ENCODE measurements at places on chromosomes 2 and 18.

- DNase-seq = no peak
Measured at GRCh38 chr18:3424280-3424890, 25.6 kb upstream of the TGIF1 start.

- no peak for DNase-seq
Measured at GRCh38 chr2:7593360-7593759, 676.1 kb downstream of the RNF144A start.

GRCh38 chr2:145687442-145688134, 1167.7 kb upstream of the ZEB2 start:
- no peak for DNase-seq

- DNase-seq = no peak
Measured at GRCh38 chr18:5478261-5478660, 65.5 kb downstream of the EPB41L3 start.

- no peak for DNase-seq
Measured at GRCh38 chr18:45666520-45666919, 51.2 kb downstream of the SLC14A2 start.

GRCh38 chr2:121947674-121948073, 192.2 kb downstream of the TSN start:
- DNase-seq = no peak

DNA sequence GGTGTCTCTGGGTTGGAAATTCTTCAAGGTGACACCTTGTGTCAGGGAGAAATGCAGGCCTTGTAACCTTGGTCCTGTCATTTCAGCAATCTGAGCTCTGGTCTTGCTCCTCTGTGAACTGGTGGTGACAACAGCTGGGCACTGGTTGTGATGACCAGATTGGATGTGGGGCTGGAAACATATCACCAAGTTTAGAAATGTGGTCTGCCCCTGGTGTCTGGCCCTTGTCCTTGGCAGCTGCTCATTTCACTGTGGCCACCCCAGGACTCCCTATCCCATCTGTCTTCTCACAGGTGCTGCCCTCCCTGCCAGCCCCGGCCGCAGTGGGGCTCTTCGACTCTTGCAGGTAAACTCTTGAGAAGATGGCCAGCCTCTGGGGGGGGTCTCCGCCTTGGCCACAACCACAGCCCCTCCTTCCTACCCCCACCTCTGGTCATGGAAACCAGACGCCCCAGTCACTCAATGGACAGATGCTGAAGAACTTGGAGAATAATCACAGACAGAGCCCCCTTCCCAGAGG, 20.7 kb downstream of the SIX3 start:
- DNase-seq = no peak

- DNase-seq = no peak
Measured at GRCh38 chr2:187057466-187057865, 208.5 kb upstream of the ZSWIM2 start.

DNA sequence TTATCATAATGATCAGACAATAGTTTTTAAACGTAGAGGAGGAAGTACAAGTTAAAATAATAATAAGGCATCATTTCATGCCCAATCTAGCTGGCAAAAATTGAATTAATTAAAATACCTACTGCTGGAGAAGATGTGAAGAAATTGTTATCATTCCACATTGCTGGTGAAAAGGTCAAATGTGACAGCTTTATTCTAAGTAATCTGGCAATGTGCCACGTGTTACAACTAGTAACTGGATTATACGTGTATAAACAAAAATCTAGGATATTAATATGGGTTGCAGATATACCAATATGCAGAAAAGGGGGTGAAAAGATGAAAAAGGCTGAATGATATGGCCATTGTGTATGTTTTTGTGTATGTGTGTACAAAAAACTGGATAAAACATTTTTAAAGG, 32.4 kb downstream of the SMAD2 start:
- no peak for DNase-seq

DNA sequence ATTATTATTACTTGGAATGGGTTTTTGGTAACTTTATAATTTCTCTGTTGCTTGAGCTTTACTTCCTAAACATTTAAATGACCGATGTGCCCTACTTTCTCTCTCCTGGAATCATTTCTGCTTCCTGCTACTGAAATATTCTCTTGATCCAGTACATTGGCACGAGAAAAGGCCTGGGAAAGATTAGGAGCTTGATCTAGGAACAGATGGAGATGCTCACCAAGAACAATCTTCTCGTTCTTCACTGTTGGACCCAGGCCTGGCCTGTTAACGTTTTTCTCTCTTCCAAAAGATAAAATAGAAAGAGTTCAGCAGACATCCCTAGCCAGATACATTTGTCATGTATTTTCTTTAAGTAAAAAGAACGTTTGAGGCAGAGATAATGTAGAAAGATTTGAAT, 1356.8 kb upstream of the CRIM1 start:
- DNase-seq = no peak

- DNase-seq = no peak
Measured at GRCh38 chr18:56565046-56565445, 73.3 kb downstream of the TXNL1 start.

DNA sequence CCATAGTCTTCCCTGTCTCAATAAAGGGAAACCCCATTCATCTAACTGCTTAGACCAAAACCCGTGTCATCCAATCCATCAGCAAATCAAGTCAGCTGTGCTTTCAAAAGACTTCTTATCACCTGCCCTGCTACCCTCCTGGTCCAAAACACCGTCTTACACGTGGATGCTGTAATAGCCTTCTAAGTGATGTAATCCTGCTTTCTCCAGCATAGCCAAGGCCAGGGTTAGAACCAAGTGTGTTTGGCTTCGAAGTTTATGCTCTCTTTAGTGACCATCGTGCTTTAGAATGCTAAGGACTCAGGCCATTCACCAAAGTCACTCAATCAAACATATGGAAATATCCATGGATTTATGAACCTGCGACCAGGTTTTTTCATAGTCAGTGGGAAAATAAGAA, 25.5 kb downstream of the NEB start:
- no peak for DNase-seq

- no peak for DNase-seq
Measured at GRCh38 chr2:215881582-215881981, 131.8 kb downstream of the MREG start.

DNA sequence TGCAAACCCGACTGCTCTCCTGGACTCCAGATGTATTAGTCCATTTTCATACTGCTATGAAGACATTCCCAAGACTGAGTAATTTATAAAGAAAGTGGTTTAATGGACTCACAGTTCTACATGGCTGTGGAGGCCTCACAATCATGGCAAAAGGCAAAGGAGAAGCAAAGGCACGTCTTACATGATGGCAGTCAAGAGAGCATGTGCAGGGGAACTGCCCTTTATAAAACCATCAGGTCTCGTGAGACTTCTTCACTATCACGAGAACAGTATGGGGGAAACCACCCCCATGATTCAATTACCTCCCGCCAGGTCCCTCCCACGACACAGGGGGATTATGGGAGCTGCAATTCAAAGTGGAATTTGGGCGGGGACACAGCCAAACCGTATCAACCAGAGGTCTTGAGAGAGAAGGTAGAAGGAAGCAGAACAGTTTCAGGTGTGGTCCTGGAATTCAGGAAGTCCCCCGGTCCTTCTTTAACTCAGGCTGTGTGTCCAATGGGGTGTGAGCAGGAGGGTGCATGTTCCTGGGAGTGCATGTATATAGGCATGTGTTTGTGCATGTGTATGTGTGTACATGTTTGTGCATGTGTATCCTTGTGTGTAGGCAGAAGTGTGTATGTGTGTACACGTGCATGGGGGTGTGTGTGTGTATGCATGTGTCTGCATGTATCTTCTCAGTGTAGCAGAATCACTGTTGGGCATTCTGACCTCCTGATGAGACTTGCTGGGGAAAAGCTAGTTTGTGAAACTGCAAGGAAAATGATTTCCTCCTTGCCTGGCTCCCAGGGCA, 46.2 kb downstream of the GREB1 start:
- DNase-seq = no peak

GRCh38 chr2:176127774-176128072, 1.8 kb upstream of the HOXD8 start:
- no peak for DNase-seq

DNA sequence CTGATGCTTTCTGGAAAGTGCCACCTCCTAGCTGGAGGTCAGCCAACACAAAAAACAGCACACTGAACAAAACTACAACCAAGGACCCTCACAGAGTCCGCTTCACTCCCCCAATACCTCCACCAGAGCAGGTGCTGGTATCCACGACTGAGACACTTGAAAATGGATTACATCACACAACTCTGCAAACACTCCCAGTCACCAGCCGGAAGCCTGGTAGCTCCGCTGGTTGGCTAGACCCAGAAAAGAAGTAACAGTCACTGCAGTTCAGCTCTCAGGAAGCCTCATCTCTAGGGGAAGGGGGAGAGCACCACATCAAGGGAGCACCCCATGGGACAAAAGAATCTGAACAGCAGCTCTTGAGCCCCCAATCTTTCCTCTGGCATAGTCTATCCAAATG, 175.4 kb downstream of the LCLAT1 start:
- no peak for DNase-seq

GRCh38 chr2:11761259-11761658, 14.8 kb downstream of the LPIN1 start:
- DNase-seq = no peak

DNA sequence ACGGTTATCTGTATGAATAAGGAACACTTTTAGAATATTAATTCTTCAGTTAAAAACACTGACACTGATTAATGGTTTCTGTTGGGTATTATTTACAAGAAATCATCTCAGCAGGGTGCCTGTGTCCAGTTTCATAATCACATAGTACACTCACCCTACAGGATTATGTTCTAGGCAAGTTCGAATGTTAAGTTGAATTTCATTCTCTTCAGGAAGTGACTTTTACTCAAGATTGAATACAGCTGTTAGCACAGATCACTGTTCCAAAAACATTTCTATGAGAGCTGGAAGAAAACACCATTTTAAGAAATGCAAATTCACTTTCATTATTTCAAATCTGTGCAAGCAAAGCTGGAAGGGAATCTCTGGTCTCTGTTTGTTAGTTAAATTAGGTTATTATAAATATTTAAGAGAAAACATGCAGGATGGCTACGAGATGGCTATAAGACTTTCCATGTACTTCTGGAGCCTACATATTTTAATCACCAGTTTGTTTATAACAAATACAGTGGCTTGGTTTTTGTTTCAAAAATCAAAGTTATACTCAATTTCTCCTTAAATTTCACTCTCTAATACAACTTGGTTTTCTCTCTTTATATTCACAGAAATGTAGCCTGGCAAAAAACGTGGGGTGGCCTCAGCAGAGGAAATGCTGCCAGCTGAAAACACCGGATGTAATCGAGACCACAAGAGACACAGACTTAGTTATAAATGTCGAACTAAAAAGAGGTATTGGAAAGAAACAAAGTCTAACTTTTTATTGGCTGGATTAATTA, 65.8 kb downstream of the RBMS1 start:
- DNase-seq = no peak

GRCh38 chr2:222523783-222524544, 99.6 kb downstream of the SGPP2 start:
- DNase-seq = no peak

DNA sequence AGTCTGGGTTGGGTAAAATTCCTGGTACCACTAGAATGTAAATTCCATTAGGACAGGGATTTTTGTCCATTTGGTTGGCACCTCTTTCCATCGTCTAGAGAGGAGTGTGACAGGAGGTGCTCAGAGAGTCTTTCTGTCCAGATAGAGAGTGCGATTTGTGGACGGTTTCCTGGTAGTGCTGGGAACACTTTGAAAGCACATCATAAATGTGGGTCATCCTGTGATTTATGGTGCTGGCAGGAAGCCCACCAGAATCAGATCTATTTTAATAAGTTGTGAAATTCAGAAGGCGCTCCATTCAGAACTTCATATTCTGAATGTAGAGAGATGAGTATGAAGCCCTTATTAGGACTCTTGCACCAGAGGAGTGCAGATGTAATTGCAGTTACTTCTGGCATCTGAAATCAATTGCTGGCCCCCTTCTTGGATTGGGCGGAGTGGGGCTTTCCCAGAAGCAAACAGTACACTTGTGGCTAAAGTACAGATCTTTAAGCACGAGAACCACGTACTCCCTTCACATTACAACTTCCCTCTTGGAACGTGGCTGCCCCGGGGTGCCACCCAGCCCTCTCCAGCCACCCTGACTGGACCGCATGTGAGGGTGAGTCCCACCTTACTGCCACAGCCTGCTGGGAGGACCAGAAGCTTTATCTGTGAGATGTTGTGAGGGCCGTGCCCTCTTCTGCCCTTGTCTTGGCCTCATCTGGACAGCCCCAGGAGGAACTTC, 243.2 kb downstream of the MYO3B start:
- DNase-seq = no peak

DNA sequence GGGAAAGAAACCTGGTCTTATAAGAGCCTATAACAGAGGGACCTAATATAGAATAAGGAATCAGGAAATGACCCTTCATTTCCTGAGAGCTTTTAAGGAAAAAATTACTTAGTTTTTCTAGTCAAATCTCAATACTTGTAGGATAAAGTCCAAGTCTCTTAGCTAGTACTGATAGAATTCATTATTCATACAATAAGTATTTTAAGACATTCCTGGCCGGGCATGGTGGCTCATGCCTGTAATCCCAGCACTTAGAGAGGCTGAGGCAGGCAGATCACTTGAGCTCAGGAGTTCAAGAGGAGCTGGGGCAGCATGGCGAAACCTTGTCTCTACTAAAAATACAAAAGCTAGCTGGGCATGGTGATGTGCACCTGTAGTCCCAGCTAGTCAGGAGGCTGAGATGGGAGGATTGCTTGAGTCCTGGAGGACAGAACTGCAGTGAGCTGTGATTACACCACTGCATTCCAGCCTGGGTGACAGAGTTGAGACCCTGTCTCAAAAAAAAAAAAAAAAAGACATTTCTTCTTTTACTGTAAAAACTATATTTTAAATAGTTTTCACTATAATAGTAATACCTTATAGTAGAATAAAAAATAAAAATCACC, 3.2 kb downstream of the RAB3GAP1 start:
- DNase-seq = no peak

GRCh38 chr2:37005118-37005868, 39.0 kb upstream of the STRN start:
- DNase-seq = no peak

DNA sequence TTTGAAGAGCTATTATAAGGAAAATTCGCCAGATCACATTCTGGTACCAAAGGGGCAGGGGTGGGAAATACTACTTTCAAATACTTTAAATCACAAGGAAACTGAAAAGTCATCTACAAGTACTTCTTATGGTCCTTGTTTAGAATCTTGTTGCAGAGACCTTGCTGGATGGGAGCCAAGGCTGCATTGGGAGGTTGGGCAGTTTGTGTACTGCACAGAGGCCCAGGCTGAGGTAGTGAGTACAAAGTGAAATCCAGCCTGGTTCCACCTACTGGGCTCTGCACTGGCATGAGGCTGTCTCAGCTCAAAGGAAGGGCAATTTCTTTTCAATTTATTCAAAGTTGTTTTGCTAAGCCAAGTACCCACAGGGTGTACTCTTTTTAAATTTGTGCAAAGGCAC, 140.3 kb upstream of the DLX2 start:
- no peak for DNase-seq

DNA sequence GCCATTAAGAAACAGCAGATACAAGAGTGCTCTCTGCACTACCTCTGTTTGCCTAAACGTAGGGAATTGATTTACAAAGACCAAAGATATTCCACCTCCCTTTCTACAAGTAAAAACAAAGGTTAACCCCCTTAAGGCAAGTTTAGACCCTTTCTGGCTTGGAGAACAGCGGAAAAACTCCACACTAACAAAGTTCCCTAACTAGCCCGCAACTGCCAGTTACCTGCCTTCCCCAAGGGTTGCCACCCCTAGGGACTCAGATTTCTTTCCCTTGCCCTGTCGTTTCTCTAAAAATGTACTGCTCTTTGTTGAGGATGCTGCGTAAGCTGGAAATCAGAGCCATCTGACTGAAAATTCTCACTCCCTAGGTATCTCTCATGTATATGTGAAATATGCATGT, 627.5 kb upstream of the SOX11 start:
- no peak for DNase-seq

- DNase-seq = peak; percentile 98
Measured at GRCh38 chr18:3013024-3013804, at the start of gene LPIN2. Gene LPIN2 (minus strand): TSS chr18:3013144. CDS start chr18:2960840, 52,304 bp downstream.
